H1 (cell line): ENCODE measurements at places on chromosomes 6 and 20. TPM values are rescaled to one million over a fixed set of nuclear protein-coding genes. Genes with fewer than 3 reads are reported as not detected.
A peak's percentile ranks its signal among the peaks of the same experiment; 100 is the strongest.

BNIP5 gene
- not detected in 2 replicates for total RNA-seq

SNAP25 gene
- 0.52 and 0.69 TPM in 2 replicates for total RNA-seq

LINC00237 gene
- 0.28 and 0.69 TPM in 2 replicates for total RNA-seq

MYLIP gene
- 26.9 and 28.2 TPM in 2 replicates for total RNA-seq

DNA sequence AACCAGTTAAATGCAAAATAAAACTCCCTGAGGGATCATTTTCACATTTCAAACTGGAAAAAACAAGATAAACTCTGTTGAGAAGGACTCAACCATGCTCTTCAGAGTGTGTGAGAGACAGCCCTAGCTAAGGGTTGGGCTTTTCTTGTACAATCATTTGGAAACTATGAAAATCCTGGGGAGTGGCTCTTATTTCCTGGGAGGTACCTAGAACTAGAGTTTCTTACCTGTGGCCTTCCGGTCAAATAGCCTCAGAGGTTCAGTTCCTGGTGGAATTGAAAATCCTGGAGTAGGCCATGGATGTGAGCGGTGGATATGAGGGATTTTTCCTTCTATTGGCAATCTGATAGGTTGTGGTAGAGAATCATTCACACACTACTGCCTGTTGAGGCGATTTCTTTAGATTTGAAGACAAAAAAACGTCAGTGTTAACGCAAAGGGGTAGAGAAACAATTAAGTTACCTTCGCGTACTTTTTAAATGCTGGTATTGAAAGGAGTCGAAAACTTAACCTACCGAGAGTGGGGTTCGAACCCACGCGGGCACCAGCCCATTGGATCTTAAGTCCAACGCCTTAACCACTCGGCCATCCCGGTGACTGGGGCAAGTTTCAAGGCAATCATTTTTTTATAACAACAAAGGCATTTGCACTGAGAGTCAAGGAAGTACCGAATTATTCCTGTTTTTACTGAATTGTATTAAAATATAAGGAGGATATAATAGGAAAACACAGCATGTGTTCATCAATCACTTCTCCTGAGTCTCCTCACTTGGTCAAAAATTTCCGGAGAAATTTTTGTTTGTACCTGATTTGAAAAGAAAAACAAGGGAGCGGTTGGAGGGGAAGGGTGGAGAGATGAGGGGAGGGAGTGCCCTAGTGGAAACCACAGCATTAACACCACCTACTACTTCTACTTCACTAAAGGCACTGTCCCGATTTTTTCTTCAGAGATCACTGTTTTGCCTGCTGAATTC, 191.3 kb downstream of the OR2B2 start:
- no peaks in the 10 kb centered on the region; the same call in 1 of the 2 replicates for H3K27me3 ChIP-seq
- no peaks in the 10 kb centered on the region for H3K4me1 ChIP-seq
- peak overlapping the region; percentile 48 for H3K4me3 ChIP-seq
- H3K27ac ChIP-seq = no peak overlapping the region
- H3K36me3 ChIP-seq = no peaks in the 10 kb centered on the region

DNA sequence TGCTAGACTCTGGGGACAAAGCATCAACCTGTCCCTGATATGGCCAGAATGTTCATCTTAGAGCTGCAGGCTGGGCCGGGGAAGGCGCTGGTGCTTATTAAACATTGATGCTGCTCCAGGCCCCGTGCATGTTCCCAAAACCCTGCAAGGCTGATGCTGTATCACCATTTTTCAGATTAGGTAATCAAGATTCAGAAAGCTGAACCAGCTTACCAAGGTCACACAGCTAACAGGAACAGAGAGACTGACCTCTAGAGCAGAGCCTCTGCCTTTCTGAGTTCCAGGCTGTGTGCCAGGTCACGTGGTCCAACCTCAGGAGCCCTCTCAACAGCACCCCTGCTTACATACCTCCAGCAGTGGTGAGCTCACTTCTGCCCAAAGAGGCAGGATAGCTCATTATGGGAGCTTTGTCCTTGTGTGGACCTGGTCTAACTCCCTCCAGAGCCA, 16.1 kb upstream of the VSTM2L start:
- no peaks in the 10 kb centered on the region for H3K27me3 ChIP-seq
- H3K4me1 ChIP-seq = no peaks in the 10 kb centered on the region
- H3K4me3 ChIP-seq = no peak overlapping the region

GRCh38 chr6:14453712-14454472, 336.3 kb downstream of the CD83 start:
- no peak for DNase-seq
- no peak overlapping the region for H3K4me3 ChIP-seq

GRCh38 chr20:46674253-46675083, 14.8 kb downstream of the TP53RK start:
- H3K27ac ChIP-seq = no peak overlapping the region
- H3K27me3 ChIP-seq = no peaks in the 10 kb centered on the region; the same call in 1 of the 2 replicates
- peaks cover 17% of the 10 kb centered on the region for H3K4me1 ChIP-seq
- no peak for DNase-seq

DNA sequence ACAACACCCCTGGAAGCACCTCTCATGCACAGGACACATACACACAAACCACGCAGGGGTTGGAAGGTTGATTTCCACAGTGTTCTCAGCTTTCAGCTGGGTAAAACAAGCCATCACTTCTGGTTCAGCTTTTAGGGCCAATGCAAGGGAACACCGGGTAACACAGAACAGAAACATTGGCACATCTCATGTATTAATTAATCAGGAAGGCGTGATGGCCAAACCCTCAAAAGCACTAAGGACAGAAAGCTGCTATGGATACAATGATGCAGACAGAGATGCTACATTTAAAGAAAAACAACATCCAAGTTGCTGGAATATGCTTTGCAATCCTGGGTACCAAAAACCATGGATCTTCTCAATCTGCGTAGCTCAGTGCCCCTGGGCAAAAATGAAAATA, 104.3 kb upstream of the BEND6 start:
- no peaks in the 10 kb centered on the region for H3K27me3 ChIP-seq
- H3K4me3 ChIP-seq = peak overlapping the region; percentile 81; the same call in 1 of the 2 replicates
- H3K27ac ChIP-seq = no peak overlapping the region
- H3K4me1 ChIP-seq = peaks cover 14% of the 10 kb centered on the region
- no peak for DNase-seq

GRCh38 chr6:37783856-37784584, 35.5 kb upstream of the ZFAND3 start:
- peaks cover 21% of the 10 kb centered on the region for H3K4me1 ChIP-seq
- H3K4me3 ChIP-seq = peak overlapping the region; percentile 73
- no peaks in the 10 kb centered on the region for H3K36me3 ChIP-seq
- DNase-seq = peak; percentile 66
- 0 out of 2 replicates have a peak overlapping the region, but pooled peaks have one; percentile 14 for H3K27ac ChIP-seq

GRCh38 chr6:155523821-155524651, 68.4 kb upstream of the NOX3 start:
- no peak overlapping the region for H3K27ac ChIP-seq
- no peaks in the 10 kb centered on the region for H3K27me3 ChIP-seq
- H3K36me3 ChIP-seq = no peaks in the 10 kb centered on the region
- DNase-seq = peak; percentile 33

- DNase-seq = no peak
- no peaks in the 10 kb centered on the region for H3K4me1 ChIP-seq
- H3K27ac ChIP-seq = no peak overlapping the region
Measured at GRCh38 chr20:57600320-57601210, 19.7 kb downstream of the ZBP1 start.

GRCh38 chr6:127775371-127775770, 125.5 kb downstream of the THEMIS start:
- H3K27ac ChIP-seq = no peak overlapping the region
- no peaks in the 10 kb centered on the region for H3K27me3 ChIP-seq
- no peak for DNase-seq

DNA sequence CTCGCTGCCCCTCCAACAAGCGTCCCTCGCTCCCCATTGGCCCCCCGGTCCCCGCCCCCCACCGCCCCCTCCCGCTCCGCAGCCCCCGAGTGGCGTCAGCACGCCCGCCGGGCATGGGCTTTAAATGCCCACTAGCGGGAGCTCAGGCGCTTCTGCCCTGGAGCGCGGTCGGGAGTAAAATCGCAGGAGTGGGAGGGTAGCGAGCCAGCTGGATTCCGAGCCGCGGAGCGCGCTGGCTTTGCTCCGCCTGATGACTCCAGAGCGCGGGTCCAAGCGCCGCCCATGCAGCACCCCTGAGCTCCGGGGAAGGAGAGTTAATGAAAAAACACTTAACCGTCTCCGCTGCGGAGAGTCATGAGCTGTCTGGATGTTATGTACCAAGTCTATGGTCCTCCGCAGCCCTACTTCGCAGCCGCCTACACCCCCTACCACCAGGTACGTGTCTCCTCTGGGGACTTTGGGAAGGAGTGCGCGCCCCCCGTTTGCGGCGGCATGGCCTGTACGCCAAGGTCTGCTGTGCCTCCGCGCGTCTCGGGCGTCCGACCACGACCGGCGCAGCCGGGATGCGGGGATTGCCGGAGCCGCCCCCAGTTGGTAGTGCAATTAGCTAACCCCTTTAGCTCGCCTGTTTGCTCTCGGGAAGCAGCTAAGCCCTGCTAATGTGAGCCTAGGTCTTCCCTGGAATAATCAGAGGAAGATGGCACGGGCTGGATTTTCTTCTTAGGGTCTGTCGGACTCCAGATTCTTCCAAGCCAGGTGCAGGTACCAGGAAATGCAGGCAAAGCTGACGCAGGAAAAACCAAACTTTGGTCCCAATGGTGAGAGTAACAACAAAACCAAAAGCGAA, at the start of gene VGLL2:
Gene VGLL2, plus strand, starts transcription at position 149 of the 847 bp plus-strand sequence. Its CDS starts 206 bp downstream, at position 355.
- H3K4me1 ChIP-seq = peaks cover 3% of the 10 kb centered on the region; the same call in 1 of the 2 replicates
- peak within 1 kb of the TSS; percentile 63 for H3K4me3 ChIP-seq
- no peak for DNase-seq
- H3K36me3 ChIP-seq = no peaks in the 10 kb centered on the region

GRCh38 chr6:136494059-136494458, 56.2 kb downstream of the MAP7 start:
- DNase-seq = no peak
- H3K27ac ChIP-seq = no peak overlapping the region
- no peaks in the 10 kb centered on the region for H3K36me3 ChIP-seq
- H3K4me1 ChIP-seq = peaks cover 8% of the 10 kb centered on the region; the same call in 1 of the 2 replicates
- no peaks in the 10 kb centered on the region for H3K27me3 ChIP-seq

GRCh38 chr6:31826793-31827285, 699 bp upstream of the HSPA1B start:
- peak overlapping the region; percentile 65 for H3K4me3 ChIP-seq
- DNase-seq = no peak
- H3K27me3 ChIP-seq = no peaks in the 10 kb centered on the region
- peak overlapping the region; percentile 77 for H3K27ac ChIP-seq

DNA sequence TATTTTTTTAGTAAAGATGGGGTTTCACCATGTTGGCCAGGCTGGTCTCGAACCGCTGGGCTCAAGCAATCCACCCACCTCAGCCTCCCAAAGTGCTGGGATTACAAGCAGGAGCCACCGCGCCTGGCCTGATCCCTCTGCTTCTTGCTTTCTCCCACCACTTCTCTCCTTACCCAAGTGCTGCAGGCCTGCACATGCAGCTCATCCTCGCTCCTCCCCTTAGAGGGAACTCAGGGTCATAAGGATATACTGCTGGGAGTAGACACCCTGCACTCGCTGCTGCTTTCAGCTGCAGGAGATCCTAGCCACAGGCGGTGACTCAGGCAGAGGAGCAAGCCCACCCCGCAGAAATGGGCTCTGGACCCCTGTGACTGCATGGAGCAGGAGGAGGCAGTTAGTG, 40.0 kb upstream of the FANCE start:
- H3K27ac ChIP-seq = no peak overlapping the region
- DNase-seq = no peak
- H3K36me3 ChIP-seq = no peaks in the 10 kb centered on the region
- H3K4me1 ChIP-seq = no peaks in the 10 kb centered on the region
- no peaks in the 10 kb centered on the region for H3K27me3 ChIP-seq

- no peaks in the 10 kb centered on the region for H3K27me3 ChIP-seq
- DNase-seq = no peak
- no peak overlapping the region for H3K4me3 ChIP-seq
- no peaks in the 10 kb centered on the region for H3K36me3 ChIP-seq
- no peaks in the 10 kb centered on the region for H3K4me1 ChIP-seq
Measured at GRCh38 chr20:18802012-18802634, 11.5 kb upstream of the SCP2D1 start.

DNA sequence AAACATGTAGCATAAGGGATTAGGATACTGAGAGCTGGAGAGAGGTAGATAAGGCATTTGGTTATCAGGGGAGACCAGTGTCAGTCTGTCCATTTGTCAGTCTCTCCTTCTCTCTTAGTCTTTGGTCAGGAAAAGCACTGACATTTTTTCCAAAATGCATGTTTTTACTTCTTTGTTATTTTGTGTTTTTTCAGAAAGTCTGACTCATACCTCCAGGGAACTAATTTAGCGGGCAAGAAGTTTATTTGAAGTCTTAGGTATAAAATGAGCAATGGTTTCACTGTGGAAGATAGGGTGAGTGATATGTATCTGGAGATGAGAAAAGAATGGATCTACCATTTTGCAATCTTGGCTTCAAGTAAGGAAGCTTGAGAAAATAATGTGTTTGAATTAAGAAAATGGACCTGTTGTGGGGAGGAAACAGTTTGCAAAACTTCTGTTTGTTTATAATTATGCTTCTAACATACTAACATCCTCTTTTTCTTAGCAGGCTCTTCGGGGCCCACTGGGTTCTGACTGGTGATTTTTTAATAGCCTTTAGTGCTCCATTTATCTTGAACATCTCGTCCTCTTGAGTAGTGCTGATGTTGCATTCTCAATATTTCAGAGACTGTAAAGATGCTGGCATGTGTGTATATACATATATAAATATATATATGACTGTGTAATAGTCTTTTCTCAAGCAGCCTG, 66.9 kb upstream of the FABP7 start:
- H3K27ac ChIP-seq = no peak overlapping the region
- H3K4me1 ChIP-seq = peaks cover 3% of the 10 kb centered on the region; the same call in 1 of the 2 replicates
- no peaks in the 10 kb centered on the region for H3K36me3 ChIP-seq
- H3K27me3 ChIP-seq = no peaks in the 10 kb centered on the region
- H3K4me3 ChIP-seq = no peak overlapping the region
- no peak for DNase-seq

- no peaks in the 10 kb centered on the region for H3K27me3 ChIP-seq
- DNase-seq = no peak
- H3K36me3 ChIP-seq = no peaks in the 10 kb centered on the region
Measured at GRCh38 chr20:63536241-63536977, 767 bp downstream of the PTK6 start.

DNA sequence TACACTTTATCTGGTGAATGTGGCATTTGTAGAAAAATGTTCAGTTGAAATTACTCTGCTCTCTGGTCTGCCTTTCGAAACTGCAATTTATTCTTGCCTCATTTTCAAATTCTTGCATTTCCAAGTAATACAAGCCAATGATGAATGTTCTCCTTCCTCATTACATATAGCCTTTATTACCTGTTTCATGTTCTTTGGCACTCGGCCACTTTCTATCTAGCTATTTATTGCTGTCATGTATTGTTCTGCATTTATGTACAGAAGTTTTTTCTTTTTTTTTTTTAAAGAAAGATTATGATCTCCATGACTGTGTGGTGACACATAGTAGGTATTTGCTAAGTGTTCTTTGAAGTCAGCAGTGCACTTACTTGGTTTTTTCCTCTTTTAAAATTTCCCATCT, 261.4 kb downstream of the ZFAND3 start:
- H3K4me3 ChIP-seq = no peak overlapping the region
- H3K27me3 ChIP-seq = no peaks in the 10 kb centered on the region
- H3K4me1 ChIP-seq = no peaks in the 10 kb centered on the region
- no peaks in the 10 kb centered on the region for H3K36me3 ChIP-seq
